ENCODE measurements at places on chromosomes 2 and 18.

- no peak for DNase-seq
These were observed 58.1 kb downstream of the ASB1 start for GRCh38 chr2:238484522-238485452.

GRCh38 chr2:85019121-85019520 lies 48.2 kb downstream of the KCMF1 start:
- DNase-seq, result no peak

GRCh38 chr2:73870084-73870483 lies 22.7 kb upstream of the ACTG2 start:
- DNase-seq, result no peak

GRCh38 chr2:132446444-132446843 lies 29.8 kb downstream of the GPR39 start:
- no peak for DNase-seq

GRCh38 chr2:37631698-37632097 lies 39.7 kb downstream of the CDC42EP3 start:
- no peak for DNase-seq

- DNase-seq, result no peak
These were observed 20.6 kb downstream of the MPPE1 start for GRCh38 chr18:11887328-11888128.

DNA sequence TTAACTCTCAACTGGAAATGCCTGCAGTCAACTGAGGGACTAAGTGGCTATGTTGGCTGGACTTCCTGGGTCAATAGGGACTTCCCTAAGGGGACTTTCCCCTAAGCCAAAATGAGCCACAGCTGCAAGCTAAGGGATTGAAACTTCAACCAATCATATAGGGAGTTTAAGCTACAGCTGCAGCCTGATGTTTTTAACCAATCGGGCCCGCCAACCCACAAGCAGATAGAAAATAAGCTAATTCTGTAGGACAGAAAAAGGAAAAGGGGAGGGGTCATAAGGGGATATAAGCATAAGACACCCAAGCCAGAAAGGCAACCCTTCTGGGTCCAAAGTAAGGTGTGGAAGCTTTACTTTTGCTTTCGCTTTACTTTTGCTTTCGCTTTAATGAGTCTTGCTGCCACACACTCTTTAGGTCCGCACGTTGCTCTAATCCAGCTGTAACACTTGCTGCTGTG lies 927.5 kb downstream of the ERBB4 start:
- no peak for DNase-seq

DNA sequence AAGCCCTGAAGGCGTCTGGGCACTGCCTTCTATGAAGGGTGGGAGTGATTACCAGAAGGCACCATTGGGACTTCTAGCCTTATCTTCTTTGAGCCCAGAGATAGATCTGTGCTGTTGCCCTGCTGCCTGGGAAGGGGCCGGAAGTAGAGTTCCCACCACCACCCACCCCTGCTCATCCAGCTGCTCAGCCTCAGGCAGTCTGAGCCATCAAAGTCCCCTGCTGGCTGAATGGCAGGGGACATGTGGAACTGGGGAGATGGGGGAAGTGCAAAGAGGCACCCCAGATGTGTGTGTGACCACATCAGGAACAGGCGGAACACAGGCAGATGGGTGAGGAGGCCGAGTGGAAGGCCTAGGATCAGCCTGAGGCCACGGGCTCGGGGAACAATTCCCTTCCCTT lies 3.3 kb upstream of the WNT10A start:
- DNase-seq, result no peak

DNA sequence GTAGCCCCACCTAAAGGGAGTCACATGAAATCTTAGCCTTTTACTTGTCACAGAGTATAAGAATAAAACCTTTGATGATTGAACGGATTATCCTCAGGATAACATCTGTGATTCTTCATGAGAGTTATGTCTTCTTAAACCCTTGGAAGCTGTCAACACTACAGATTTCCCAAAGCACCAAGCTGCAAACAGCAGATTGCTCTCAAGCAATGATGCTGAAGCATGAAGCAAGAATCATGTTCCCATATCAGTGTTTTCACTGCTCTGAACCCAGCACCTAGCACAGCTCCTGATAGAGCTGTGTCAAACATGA lies 47.6 kb upstream of the CELF4 start:
- no peak for DNase-seq

DNA sequence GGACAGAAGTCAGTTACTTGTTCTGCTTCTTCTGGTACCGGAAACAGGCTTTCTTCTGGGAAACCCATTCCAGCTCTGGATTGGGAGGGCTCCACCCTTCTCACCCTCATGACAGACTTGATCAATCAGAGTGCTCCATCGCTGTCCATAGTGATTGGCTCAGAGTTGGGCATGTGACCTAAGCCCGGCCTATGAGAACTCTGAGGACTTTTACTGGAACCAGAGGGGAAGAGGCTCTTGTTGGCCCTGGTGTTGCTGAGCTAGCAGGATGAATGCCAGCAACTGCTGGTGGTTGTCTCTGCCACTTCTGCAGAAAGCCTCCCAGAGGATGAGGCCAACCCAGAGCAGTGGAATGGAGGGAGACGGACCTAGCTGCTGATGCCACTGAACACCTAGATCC lies 33.3 kb downstream of the TMEM37 start:
- DNase-seq, result no peak

DNA sequence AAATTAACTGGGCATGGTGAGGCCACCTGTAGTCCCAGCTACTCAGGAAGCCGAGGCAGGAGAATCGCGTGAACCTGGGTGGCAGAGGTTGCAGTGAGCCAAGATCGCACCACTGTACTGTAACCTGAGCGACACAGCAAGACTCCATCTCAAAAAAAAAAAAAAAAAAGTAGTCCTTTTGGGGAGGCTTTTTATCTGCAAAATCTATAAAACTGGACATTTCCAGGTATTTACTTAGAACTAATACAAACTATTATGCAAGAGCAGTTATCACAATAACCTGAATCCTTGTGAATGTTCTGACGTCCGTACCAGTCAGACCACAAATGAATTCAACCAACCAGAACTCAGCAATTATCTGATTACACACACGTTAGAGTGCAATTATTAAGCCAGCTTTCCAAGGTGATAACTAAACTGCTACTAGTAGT lies 8.8 kb upstream of the RAPH1 start:
- DNase-seq, result no peak

- no peak for DNase-seq
These were observed 360.1 kb downstream of the LPIN1 start for GRCh38 chr2:12106440-12107080.

DNA sequence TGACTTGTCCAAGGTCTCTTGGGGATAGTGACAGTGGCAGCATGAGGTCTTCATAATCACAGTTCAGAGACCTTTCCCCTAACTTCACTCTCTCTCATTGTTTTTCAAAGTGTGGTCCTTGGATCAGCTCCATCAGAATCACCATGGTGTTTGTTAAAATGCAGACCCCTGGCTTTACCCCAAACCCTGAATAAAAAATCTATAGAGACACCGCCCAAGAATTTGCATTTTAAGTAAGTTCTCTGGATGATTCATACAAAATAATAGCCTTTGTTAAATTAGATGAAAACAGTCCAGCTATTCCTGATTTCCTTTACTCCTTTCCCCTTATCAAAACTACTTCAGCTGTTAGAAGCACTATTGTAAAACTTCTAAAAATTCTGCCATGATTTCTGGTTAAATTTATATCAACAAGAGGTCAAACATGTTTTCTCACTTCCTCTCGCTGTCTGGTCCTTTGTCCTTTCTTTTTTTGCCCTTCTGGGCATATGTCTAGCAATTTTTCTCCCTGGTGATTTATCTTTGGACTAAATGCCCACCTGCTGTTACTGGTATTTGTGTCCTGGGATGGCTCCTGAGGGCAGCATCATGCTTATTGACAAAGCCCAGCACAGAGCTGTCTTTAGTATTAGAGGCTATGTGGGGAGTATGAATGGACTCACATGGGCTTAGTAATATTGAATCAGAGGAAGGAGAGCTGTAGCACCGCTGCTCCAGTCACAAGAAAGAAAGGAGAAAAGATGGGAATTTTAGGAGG lies 63.4 kb downstream of the LHCGR start:
- DNase-seq, result no peak

- no peak for DNase-seq
These were observed 15.2 kb downstream of the ABCB11 start for GRCh38 chr2:169015943-169016342.

DNA sequence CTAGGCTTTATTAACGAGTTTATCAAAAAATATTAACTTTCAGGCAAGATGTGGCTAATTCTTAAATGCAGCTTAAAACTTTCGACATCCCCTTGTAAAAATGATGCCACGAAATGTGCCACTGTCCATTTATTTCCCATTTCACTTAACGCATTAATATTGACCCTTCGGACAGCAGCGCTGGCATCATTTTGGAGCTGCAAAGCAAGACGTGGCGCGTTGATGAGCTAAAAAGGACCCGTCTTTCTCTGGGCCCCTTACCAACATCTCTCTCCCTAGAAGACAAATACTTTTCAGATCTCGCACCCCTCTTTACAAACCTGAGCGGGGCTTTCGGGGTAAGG lies 367.9 kb downstream of the MTX2 start:
- DNase-seq, result no peak

- DNase-seq, result no peak
These were observed 150.8 kb upstream of the SPATS2L start for GRCh38 chr2:200155652-200156051.
